RPMI7951 (cell line): ENCODE measurements at places on chromosomes 12 and 14. TPM values are rescaled to one million over a fixed set of nuclear protein-coding genes. Genes with fewer than 3 reads are reported as not detected.

DNA sequence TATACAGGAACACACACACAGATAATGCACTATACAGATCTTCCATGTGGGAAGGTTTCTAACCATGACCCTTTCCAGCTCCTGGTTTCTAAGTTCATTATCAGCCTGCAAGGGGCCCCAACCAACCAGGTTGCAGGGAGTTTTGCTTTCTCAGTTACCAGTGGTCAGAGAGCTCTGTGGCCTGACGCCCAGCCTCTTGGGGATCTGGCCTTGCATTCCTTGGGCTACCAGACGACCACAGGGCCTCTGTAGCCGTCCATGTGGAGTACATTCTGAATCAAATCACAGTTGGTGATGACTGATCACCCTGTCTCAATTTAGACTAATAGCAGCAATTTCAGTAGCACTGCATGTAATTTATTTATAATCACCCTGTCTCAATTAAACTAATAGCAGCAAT, 47.5 kb downstream of the PAH start:
- peak; percentile 1 for DNase-seq

IGF1 gene
- not detected in 2 replicates for total RNA-seq

DNA sequence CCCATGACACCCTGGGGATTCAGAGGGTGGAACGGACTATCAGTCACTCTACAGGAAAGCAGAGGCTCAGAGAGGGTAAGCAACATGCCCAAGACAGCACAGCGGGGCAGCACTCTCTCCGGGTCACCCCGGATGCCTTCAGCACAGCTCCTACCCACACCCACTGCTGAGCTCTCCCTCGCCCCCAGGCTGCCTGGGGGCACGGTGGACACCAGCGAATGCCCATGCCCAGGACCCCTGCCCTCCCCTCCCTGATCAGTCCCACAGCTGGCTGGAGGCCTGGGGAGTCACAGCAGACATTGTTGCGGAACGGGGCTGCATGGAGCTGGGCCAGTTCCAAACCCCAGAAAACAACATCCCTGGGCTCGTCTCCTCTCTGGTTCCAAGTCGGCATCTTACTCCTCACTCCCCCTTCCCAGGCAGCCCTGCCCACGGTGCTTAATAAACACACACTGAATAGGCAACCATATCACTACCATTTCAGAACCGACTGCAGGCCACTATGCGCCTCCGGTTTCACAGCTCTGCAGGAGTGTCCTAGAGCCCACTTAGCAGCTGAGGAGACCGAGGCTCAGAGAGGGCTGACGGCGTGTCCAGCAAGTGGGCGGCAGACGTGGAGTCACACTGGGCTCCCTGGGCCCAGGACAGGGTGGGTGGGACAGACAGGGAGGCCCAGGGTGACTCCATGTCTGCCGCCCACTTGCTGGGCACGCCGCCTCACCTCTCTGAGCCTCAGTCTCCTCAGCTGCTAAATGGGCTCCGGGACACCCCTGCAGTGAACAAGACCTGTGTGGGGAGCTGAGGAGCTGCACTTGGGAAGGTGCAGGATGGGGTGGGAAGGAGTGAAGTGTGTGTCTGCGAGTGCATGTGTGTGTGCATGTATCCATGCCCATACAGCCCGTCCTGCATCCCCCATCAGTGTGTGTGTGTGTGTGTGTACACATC, 27.0 kb downstream of the CCDC85C start:
- DNase-seq: no peak

- DNase-seq: no peak
These were observed 30.8 kb upstream of the BCL2L14 start for GRCh38 chr12:12039897-12040296.

- DNase-seq: no peak
These were observed 299.7 kb upstream of the RGS6 start for GRCh38 chr14:71632440-71632946.

GRCh38 chr12:95243497-95244183, 26.0 kb downstream of the VEZT start:
- no peak for DNase-seq

DNA sequence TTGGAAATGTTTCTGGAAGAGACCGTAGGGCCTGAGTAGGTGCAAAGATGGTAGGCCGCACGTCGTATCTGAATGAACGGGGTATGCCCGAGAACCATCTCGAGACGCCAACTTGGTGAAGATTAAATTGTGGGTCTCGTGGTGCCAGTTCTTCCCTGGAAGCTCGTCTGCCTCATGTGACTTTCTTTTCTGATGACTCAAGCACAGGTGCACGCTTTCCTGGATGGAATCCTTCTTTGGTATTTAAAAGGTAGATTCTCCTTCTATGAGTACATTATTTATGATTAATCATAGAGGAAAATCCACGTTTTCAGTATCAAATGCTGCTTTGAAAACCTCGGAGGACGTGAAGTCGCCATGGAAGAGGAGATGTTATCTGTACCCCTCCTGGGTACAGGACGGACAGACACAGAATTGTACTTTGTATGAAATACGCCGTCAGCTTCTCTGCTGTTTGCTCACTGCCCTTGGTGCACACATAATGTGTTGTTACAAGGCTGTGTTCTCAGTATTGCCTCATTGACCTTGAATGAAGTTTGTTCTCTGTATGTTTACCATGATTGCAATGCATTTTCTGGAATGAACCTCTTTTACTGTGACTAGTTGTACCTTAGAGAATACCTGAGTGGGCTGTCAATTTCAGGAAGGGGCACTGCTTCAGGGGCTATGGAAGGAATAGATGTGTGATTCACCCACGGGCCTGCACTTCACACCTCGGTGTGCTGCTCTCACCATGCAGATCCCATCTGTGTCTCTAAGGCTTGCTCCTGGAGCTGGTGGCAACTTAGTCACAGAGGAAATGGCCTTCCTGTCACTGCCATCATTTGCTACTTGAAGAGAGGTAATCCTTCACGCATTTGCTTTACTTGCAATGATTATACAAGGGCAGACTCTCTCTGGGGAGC, 137.3 kb upstream of the RTL1 start:
- DNase-seq: no peak
